ENCODE measurements at places on chromosomes 2 and 18. TPM values are rescaled to one million over a fixed set of nuclear protein-coding genes. Genes with fewer than 3 reads are reported as not detected.

- no peak for DNase-seq
Observed at GRCh38 chr2:189676471-189676870, 2.0 kb downstream of the ANKAR start.

GRCh38 chr18:63505566-63506335 is 29.0 kb downstream of the SERPINB5 start:
- no peak for DNase-seq

- DNase-seq, result peak; percentile 64
Observed at GRCh38 chr2:27747827-27748352, 23.6 kb upstream of the MRPL33 start.

DNA sequence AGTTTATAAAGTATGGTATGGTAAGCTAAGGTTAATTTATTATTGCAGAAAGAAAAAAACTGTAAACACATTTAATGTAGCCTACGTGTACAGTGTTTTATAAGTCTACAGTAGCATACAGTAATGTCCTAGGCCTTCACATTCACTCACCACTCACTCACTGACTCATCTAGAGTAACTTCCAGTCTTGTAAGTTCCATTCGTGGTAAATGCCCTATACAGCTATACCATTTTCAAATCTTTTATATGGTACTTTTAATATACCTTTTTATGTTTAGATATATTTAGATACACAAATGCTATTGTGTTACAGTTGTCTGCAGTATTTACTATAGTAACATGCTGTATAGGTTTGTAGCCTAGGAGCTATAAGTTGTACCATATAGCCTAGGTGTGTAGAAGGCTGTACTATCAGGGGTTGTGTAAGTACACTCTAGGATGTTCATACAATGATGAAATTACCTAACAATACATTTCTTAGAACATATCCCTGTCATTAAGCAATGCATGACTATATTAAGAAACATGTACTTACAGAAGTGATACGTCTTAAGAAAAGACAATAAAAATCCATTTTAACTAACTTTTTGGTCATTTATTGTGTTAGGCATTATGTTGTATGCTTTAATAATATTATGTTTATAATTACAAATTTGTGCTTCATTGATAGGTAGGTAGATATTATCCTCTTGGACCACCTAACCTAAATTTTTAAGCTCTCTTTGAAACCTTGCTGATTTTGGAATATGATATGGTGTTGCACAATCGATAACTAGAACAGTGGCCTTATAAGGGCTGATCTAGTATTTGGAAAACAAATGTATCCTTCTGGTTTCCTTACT is 51.9 kb downstream of the VRK2 start:
- DNase-seq, result no peak

DNA sequence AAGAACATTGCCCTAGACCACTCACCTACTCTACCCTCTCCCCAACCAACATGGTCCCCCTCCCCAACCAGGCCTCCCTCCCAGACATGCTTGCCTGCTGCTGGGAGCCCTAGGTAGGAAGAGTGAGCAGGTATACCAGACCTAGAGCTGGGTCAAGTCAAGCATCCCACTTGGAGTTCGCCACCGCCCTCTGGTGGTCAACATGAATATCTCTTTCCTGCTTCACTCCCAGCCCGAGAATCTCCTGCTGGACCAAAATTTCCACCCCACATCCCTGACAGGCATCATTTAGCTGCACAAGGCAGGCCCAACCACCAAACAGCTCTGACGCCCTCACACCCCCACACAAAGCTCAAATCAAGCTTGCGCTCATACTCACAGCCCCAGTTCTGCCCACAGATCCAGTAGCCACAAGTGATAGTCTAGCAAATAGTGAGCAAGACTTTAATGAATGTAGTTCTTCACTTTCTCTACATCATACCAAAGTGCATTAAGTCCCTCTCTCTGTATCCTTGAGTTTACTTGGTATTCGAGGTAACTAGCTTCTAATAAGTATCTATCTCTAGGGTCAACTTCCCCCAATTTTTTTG is 116.0 kb downstream of the TNS1 start:
- peak; percentile 96 for DNase-seq

DNA sequence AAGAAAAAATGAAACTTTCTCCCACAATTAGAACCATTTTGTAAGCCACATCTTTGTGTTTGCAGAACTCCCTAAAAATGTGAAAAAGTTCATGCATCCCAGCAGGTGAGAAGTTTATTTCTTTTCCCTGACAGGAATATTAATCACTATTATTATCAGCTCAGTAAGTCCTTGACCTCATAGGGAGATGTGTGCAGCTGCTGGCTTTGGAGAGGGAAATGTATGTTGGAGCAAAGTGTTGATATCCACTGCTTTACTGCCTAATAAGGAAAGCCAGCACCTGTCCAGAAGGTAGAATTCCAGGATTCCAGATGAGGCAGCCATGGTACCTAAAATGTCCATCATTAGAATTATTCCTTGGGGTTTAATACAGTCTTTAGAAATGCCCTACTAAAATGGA is 35.8 kb upstream of the CCNT2 start:
- DNase-seq, result no peak

- no peak for DNase-seq
Observed at GRCh38 chr2:54864727-54865126, 141.3 kb downstream of the EML6 start.

- DNase-seq, result no peak
Observed at GRCh38 chr2:238711346-238711745, 136.5 kb upstream of the TWIST2 start.

DNA sequence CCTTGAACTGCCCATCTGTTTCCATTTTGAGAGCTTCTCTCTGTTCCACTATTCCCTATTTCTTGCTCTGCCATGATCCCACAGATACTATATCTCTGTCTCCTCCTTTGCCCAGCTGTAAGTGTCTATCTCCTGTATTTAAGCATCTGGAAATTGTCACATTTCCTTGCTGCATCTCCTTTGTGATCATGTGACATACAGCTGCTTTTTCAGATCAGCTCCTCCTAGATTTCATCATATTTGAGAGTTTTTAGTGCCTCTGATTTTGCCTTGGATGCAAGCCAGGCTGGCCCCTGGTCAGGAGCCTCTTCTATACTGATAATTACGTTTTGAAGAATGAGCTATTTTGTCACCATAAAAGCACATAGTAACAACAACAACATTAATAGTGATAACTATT is 131.7 kb upstream of the TNP1 start:
- DNase-seq, result no peak

DNA sequence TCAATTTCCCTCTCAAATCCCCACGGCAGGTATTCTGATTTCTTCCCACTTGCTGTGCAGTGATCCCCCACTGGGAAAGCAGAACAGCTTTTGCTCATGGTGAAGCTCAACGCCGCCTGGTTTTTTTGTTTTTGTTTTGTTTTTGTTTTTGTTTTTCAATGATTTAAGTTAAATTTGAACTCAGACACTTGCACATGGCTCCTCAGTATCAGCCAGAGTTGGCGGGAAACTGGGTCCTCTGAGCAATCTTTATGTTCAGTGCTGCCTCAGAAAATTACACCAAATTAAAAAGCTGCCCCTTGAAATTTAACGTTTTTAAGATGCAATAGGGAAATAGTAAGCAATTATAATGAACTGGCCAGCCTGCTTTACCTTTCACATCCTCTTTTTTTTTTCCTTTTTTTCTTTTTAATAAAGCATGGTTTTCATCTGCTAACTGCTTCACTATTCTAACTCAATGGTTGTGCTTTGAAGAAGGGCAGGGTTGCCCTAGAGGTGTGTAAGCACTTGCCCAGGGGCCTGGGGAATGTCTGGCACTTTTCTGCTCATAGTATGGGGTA is 277.0 kb upstream of the HNRNPA3 start:
- DNase-seq, result no peak

DNA sequence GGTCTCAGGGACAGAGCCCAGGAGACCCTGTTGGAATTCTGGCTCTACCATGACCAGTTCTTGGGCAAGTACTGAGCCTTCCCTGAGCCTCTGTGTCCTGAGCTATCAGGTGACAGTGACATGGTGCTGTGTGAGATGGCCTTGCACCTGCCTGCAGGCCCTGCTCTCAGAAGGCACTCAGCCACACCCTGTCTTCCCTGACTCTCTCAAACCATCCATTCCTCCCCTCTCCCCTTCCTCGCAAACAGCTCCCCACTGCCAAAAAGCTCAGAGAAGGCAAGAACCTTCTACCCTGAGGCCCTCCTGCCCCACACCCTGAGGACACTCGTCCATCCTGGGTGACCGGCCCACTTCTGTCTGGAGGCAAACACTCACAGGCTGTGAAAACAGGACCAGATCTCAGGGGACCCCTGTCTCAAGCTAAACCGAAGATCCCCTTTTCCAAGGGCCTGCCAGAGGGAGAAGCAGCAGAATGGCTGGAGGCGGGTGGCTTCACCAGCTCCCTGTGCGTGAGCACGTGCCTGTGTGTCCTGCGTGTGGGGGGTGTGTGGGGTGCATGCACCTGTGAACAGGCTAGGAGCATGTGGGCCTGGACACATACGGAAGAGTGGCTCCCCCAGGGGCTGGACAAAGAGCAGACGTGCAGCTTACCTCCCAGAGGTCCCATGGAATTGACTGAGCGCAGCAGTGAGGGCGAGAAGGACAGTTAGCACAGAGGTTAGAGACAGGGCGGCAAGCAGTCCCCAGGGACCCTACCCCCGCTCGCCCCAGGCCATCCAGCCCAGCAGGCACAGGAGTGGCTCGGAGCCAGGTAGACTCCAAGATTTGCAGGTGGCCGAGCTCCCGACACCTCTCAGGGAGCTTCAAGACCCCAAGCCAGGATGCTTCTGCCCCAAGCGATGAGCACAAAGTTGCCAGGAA is 53.9 kb downstream of the BIN1 start:
- DNase-seq, result no peak

- DNase-seq, result no peak
Observed at GRCh38 chr2:3414133-3414860, 34.8 kb downstream of the TRAPPC12 start.

DNA sequence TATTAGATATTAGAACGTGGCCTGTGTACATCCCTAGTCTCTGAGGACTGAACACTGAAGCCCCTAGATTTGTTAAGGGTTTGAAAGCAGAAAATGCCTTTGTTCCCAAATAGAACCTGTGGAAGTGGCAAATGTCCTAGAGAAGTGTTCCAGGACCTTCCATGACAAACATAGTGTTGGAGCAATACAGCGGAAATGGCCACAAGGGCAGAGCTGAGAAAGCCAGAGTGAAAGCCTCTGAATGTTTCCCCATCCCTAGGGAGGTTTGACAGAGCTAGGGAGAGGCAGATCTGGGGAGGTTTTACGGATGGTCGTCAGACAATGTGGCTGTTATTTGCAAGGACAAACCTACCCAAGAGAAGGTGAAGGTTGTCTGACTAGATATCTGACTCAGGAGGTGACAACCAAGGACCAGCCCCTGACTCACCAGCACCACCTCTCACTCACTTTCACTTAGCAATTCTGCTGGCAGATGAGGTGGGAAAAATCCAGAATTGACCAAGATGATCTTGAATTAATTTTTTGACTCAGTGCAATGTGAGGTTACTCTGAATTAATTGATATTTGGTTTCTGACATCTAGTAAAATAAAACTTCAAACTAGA is 24.1 kb downstream of the RBM43 start:
- no peak for DNase-seq

DNA sequence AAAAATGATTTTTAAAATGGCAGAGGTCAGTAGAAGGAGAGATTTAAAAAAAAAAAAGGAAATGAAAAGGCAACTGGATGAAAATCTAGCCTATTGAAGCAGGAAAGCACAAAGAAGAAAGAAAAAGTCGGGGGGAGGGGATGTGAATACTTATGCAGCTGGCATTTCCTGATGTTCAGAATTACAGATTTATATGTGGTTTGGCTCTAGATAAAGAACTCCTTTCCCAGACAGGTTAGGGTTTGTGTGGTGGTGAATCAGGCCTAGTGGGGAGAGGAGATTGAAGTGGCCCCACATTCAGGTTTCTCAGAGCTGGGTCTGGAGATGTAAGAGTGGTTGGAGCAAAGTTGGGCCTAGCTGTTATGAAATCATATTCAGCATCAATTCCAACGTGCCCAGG is 394.4 kb downstream of the FIGN start:
- DNase-seq, result no peak

DNA sequence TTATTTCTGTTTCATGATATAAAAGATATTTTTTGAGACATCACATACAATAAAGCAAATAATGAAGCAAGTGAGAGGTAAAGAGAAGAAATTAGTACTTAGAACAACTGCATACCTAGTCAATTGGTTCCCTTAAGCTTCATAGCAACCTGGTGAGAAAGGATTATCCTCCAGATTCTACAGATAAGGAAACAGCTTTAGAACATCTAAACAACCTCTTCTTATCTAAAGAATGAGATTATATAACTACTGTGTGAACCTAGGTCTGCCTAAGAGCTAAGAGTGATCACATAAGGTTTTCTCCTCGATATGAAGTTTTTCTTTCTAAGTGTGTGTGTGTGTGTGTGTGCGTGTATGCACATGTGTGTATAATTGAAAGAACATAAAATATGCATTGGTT is 265.1 kb downstream of the NOL4 start:
- no peak for DNase-seq

DNA sequence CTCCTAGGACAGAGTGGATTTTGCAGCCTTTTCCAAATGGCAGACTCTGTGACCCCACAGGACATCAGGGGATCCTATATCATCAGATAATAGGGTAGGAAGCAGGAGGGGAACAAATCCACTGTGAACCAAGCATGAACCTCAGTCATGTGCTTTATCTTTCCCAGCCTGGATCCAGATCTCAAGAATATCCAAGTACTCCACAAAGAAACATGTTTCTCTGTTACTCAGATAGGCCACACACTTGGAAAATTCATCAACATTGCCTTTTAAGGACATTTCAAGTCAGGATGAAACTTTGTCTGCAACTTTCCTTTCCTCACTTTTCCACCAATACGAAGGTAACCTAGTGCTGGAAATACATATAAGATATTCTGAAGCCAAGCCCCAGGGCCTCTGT is 85.8 kb downstream of the RDH14 start:
- DNase-seq, result no peak

DNA sequence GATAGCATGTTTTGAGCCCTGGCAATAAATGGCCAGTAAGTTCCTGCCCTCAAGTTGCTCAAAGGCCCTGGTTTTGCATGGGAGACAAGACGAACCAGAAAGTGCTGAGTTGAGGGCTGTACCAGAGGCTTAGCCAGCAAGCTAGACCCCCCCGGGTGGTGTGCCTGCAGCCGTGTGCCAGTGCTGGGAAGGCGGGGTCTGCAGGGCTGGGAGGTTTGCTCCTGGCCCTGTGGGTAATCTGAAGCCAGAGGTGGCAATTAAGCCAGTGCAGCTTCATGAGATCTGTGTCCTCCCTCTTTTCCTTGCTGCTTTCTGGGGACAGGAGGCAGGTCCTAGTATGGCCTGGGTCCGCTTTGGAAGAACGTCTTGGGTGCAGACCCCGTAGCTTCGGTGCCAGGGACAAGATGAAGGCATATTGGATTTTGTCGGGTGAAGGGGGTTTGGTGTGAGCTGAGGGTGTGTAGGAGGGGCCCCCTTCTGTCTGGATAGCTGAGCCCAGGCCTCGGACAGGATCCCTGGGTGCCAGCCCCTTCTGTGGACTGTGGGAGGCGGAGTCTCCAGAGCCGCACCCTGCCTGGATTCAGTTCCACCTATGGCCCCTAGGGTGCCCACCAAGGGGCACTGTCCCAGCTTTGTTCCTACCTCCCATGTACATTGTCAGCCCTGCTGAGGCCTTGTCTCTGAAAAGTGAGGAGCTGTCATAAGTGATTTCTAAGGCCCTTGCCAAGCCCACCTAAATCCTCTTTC is 15.6 kb downstream of the ATOH8 start:
- no peak for DNase-seq

NTSR2 gene
- not detected for total RNA-seq

IL18RAP gene
- 0.23 TPM for total RNA-seq

KCNS3 gene
- total RNA-seq, result 15.9 TPM

SLC23A3 gene
- total RNA-seq, result 0.10 TPM

POTEI gene
- total RNA-seq, result not detected

VWC2L gene
- not detected for total RNA-seq

ALKAL2 gene
- total RNA-seq, result 2.8 TPM

HOXD4 gene
- total RNA-seq, result 2.6 TPM

L3MBTL4 gene
- total RNA-seq, result 11.9 TPM

TMEM37 gene
- total RNA-seq, result 5.6 TPM

UGT1A4 gene
- 2.4 TPM for total RNA-seq

CHPF gene
- total RNA-seq, result 62.7 TPM
